ENCODE measurements at places on chromosomes 16 and 17. TPM values are rescaled to one million over a fixed set of nuclear protein-coding genes. Genes with fewer than 3 reads are reported as not detected.

The ECI1 gene
- total RNA-seq, result 29.6 TPM

The AOC2 gene
- total RNA-seq, result 0.22 TPM

The DHRS7C gene
- not detected for total RNA-seq

The MYH2 gene
- total RNA-seq, result not detected

Data from lung microvascular endothelial cell (primary cell).